SJSA1 (cell line): ENCODE measurements at places on chromosomes 4 and X. TPM values are rescaled to one million over a fixed set of nuclear protein-coding genes. Genes with fewer than 3 reads are reported as not detected.

GRCh38 chr4:155672342-155672741 lies 5.7 kb downstream of the GUCY1A1 start:
- no peak for DNase-seq
- H3K4me3 ChIP-seq = no peak overlapping the region
- peaks cover 8% of the 10 kb centered on the region for H3K4me1 ChIP-seq
- peaks cover 44% of the 10 kb centered on the region for H3K27me3 ChIP-seq
- H3K27ac ChIP-seq = no peak overlapping the region
- no peaks in the 10 kb centered on the region for H3K36me3 ChIP-seq

- H3K27me3 ChIP-seq = no peaks in the 10 kb centered on the region
- H3K36me3 ChIP-seq = no peaks in the 10 kb centered on the region
- H3K27ac ChIP-seq = no peak overlapping the region
- peaks cover 7% of the 10 kb centered on the region; the same call in 1 of the 2 replicates for H3K4me1 ChIP-seq
- no peak overlapping the region for H3K4me3 ChIP-seq
Measured at GRCh38 chrX:149456476-149457245, 48.4 kb downstream of the IDS start.

DNA sequence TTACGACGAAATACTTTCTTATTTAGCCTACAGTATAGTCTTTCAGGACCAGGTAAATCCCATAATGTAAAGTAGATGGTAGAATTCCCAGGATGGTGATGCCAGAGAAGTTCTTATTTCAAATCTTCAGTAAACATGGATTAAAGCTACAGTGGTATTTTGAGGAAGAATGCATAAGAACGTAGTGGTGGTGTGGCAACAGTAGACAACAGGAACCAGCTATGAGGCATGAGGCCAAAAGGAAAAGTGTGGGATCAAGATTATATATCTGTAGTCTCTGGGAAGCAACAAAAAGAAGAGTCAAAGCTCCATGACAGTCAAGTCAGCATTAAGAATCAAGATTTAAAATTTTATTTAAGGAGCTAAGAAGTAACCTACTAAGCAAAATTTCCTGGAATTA lies 60.2 kb downstream of the METTL14 start:
- no peak for DNase-seq
- peaks cover 8% of the 10 kb centered on the region for H3K4me1 ChIP-seq
- H3K4me3 ChIP-seq = no peak overlapping the region
- no peak overlapping the region for H3K27ac ChIP-seq

- H3K36me3 ChIP-seq = no peaks in the 10 kb centered on the region
- H3K27me3 ChIP-seq = no peaks in the 10 kb centered on the region
- H3K27ac ChIP-seq = no peak overlapping the region
- H3K4me3 ChIP-seq = no peak overlapping the region
Measured at GRCh38 chrX:53356186-53356585, 66.3 kb downstream of the SMC1A start.

DNA sequence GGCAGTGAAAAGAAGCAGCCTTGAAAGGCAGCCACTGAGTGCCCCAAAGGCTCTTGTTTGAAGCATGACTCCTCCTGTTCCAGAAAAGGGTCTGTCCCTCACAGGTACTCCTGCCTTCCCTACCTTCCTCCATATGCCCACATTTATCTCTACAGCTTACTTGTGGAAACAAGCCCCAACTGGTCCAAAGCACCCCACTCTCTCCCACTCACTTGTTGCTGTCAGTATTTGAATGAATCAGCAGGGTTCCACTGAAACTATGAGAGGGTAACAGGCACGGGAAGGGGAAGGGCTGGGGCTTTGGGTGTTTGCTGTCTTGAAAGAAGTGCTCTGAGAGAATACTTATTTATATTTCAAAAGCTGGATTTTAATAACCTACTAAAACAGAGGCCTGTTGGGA lies 34.9 kb downstream of the GPR143 start:
- H3K4me1 ChIP-seq = no peaks in the 10 kb centered on the region
- H3K27me3 ChIP-seq = no peaks in the 10 kb centered on the region
- DNase-seq = no peak

DNA sequence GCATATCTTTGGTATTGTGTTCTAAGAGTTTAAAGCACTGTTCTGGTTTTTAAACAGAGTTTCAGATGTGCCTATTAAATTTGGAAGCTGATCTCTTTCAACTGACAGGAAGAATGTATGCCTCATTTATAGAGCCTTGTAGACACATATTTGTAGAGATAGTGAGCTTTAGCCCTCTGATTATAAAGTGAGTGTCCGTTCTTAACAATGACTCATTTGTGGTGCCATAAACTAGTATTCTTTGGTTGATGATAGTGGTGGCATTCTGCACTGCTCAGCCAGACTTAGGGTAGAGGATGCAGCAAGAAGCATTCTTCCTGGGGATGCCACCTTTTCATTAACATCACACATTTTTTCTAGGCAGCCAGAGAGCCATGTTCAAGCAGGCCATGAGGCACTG lies 121.7 kb downstream of the TLL1 start:
- no peak overlapping the region for H3K27ac ChIP-seq
- H3K36me3 ChIP-seq = no peaks in the 10 kb centered on the region
- H3K4me1 ChIP-seq = no peaks in the 10 kb centered on the region

DNA sequence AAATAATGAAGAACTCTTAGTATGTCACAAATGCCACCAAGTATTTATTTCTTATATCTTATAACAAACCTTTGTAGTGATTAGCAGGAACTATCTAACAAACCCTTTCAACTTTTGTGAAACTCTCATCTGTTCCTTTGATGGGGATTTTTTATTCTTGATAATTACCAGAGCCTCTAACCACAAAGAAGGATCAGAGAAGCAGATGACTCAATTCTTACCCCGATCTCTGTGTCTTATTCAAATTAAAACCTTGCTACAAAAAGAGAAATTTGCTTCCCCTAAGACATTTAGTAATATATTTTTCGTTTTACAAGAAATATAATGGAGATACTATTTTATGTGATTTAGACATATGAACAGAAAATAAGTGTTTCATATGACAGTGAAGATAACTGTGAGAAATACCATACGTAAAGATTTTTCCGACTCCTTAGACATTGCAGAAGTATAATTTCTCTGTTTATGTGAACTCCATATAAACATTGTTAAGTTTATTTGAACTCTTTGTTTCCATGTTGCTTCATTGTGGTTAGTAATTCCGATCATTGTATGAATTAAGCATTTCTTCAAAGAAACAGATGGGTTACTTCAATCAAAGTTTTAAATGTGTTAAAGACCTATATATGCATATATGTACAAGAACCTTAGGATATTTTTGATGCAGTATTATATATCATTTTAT lies 205.4 kb downstream of the CFAP299 start:
- H3K27ac ChIP-seq = no peak overlapping the region
- peaks cover 6% of the 10 kb centered on the region; the same call in 1 of the 2 replicates for H3K4me1 ChIP-seq
- H3K4me3 ChIP-seq = no peak overlapping the region
- H3K36me3 ChIP-seq = no peaks in the 10 kb centered on the region
- DNase-seq = no peak

DNA sequence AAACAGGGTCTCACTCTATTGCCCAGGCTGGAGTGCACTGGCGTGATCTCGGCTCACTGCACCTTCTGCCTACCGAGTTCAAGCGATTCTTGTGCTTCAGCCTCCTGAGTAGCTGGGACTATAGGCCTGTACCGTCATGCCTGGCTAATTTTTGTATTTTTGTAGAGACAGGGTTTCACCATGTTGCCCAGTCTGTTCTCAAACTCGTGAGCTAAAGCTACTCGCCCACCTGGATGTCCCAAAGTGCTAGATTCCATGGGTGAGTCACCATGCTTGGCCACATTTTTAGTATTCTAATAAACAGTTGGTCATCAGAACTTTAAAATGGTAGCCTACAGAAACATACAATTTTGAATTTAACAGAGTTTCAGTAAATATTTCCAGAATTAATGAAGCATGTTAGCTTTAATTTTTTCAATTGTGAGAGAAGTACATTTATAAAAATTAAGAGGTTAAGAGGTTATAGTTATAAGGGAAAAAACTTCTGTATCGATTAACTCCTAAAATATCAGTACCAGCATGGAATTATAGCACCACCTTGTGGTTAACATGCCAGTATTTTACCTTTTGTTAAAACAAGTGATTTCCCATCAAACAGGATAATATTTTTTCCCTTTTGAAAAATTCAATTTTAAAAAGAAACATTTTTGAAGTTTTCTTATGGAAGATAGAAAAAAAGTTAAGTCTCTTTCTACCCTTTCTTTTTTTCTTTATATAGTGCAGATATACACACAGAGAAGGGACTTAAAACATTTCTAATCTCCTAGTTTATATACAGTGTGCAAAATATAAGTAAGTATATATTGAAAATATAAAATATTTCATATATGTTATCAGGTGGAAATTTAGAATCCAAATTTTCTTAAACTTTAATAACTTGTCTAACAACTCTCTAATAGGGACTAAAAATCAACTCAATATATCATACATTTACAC lies 35.4 kb downstream of the CEP44 start:
- no peak overlapping the region for H3K4me3 ChIP-seq
- H3K36me3 ChIP-seq = peaks cover 7% of the 10 kb centered on the region
- no peak for DNase-seq

DNA sequence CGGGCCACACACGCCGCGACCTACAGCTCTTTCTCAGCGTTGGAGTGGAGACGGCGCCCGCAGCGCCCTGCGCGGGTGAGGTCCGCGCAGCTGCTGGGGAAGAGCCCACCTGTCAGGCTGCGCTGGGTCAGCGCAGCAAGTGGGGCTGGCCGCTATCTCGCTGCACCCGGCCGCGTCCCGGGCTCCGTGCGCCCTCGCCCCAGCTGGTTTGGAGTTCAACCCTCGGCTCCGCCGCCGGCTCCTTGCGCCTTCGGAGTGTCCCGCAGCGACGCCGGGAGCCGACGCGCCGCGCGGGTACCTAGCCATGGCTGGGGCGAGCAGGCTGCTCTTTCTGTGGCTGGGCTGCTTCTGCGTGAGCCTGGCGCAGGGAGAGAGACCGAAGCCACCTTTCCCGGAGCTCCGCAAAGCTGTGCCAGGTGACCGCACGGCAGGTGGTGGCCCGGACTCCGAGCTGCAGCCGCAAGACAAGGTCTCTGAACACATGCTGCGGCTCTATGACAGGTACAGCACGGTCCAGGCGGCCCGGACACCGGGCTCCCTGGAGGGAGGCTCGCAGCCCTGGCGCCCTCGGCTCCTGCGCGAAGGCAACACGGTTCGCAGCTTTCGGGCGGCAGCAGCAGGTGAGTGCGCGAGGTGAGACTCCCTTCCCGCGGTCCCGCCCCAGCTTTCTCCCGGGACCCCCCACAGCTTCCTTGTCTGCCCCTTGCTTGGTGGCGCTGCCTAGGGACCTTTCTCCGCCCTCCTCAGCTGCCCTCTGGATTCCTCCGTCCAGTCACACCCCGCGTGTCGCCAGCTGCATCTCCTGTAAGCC lies 678 bp downstream of the BMP3 start:
- H3K27ac ChIP-seq = no peak overlapping the region
- peaks cover 8% of the 10 kb centered on the region; the same call in 1 of the 2 replicates for H3K4me1 ChIP-seq
- no peak for DNase-seq
- peaks cover 58% of the 10 kb centered on the region for H3K27me3 ChIP-seq
- peak overlapping the region; percentile 13 for H3K4me3 ChIP-seq
- H3K36me3 ChIP-seq = no peaks in the 10 kb centered on the region

- peaks cover 4% of the 10 kb centered on the region for H3K27me3 ChIP-seq
- no peak within 1 kb of the TSS for H3K27ac ChIP-seq
- no peaks in the 10 kb centered on the region for H3K36me3 ChIP-seq
- no peak for DNase-seq
Measured at GRCh38 chr4:47837908-47838294, at the start of gene CORIN. TSS of gene CORIN (minus strand) at chr4:47838067. CDS start at chr4:47837949, 118 bp downstream.

- no peak overlapping the region for H3K4me3 ChIP-seq
- no peak overlapping the region for H3K27ac ChIP-seq
- H3K27me3 ChIP-seq = no peaks in the 10 kb centered on the region
- DNase-seq = no peak
Measured at GRCh38 chr4:185192059-185192458, 11.7 kb downstream of the CFAP97 start.

DNA sequence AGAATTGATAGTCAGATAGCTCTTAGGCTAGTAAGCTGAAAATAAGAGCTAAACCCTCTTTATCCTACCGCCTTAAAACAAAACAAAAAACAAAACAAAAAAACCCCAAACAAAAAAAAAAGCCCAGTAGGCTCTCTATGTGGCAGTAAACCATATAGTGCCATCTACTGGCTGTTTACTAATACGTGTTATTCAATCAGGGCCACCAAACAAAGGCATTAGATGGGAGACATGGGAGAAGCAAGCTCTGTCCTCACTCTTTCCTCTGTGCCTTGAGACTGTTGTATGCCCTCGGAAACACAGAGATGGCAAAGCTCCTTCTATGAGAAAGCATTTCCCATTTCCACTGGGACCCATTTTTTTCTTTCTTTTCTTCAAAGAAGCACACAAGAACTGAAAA lies 148.8 kb upstream of the MID1 start:
- H3K4me3 ChIP-seq = no peak overlapping the region
- peak overlapping the region; percentile 62 for H3K27ac ChIP-seq
- DNase-seq = peak; percentile 47
- H3K36me3 ChIP-seq = no peaks in the 10 kb centered on the region

GRCh38 chrX:118807151-118808017 lies 16.2 kb upstream of the ZCCHC12 start:
- no peaks in the 10 kb centered on the region for H3K36me3 ChIP-seq
- no peak for DNase-seq
- H3K4me3 ChIP-seq = no peak overlapping the region
- H3K27me3 ChIP-seq = no peaks in the 10 kb centered on the region
- no peak overlapping the region for H3K27ac ChIP-seq
- no peaks in the 10 kb centered on the region for H3K4me1 ChIP-seq

DNA sequence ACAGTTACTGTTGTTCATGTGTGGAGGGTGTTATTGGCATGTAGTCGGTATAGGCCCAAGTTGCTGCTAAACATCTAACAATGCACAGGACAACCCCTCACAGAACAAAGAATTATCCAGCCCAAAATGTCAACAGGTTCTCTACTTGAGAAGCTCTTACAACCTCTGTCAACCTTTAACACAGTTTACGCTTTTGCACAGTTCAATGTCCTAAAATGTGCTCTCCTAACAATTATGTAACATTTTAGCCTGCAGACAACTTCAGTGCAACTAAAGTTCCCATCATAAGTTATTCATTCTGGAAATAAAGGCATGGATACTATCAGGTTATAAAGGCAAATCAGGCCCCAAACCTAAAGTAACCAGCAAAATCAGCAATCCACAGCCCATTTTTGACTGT lies 66.2 kb downstream of the ASB9 start:
- H3K4me1 ChIP-seq = peaks cover 18% of the 10 kb centered on the region
- H3K27me3 ChIP-seq = no peaks in the 10 kb centered on the region
- no peak for DNase-seq

GRCh38 chrX:56795309-56795868 lies 66.3 kb downstream of the NBDY start:
- no peak overlapping the region for H3K27ac ChIP-seq
- no peaks in the 10 kb centered on the region for H3K4me1 ChIP-seq
- DNase-seq = no peak

The OTC gene
- total RNA-seq = not detected in 2 replicates

The PPID gene
- 56.4 and 59.7 TPM in 2 replicates for total RNA-seq

The PSAPL1 gene
- not detected in 2 replicates for total RNA-seq

The RS1 gene
- 0.05 TPM in 1 of 2 replicates, not detected in the other for total RNA-seq

The DNASE1L1 gene
- 30.9 and 41.8 TPM in 2 replicates for total RNA-seq

The PDE5A gene
- total RNA-seq = 45.0 and 68.1 TPM in 2 replicates

The IL2 gene
- not detected in 2 replicates for total RNA-seq

The MAGEB2 gene
- not detected in 2 replicates for total RNA-seq

The POLN gene
- total RNA-seq = 0.61 TPM in 1 of 2 replicates, not detected in the other

The DUSP21 gene
- not detected in 2 replicates for total RNA-seq

The SMARCA5 gene
- 38.1 and 46.9 TPM in 2 replicates for total RNA-seq

The PARM1 gene
- not detected in 2 replicates for total RNA-seq
